ENCODE measurements at places on chromosomes 12 and 14.

GRCh38 chr12:7012024-7012607 lies 6.2 kb downstream of the LPCAT3 start:
- DNase-seq, result no peak

- DNase-seq, result no peak
Measured at GRCh38 chr14:104973135-104973384, 5.1 kb downstream of the AHNAK2 start.

GRCh38 chr14:93395231-93395630 lies 35.5 kb upstream of the UNC79 start:
- DNase-seq, result peak; percentile 5

GRCh38 chr12:114697741-114698565 lies 14.0 kb upstream of the TBX3 start:
- no peak for DNase-seq

DNA sequence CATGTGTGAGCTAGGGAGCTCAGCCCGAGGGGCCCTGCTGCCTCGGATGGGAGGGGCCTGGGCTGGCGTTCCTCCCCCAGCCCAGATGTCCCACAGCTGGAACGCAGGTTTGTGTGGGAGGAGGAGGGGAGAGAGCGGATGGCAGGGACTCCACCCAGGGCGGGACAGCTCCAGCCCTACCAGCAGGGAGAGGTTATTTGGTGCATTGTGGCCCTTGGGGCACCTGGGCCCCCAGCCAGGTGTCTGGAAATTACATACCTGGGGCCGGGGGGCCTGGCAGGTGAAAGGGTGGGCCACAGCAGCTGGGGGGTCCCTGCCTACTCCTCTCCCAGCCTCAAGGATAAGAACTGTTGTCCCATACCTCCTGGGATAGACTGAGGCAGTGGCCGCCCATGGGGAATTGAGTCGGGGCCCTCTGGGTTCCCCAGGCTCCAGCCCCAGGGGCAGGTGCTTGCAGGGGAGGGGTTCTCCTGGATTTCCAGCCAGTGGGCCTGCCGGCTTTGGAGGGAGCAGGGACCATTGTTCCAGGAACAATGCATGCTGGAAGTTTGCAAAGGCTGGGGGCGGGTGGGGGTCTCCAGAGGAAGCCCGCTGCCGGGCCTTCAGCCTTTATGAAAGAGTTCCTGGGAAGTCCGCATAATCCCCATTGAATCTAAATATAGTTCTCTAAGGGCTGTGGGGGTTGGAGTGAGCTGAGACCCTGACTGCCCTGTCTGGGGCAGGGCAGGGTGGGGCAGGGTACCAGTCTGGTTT lies 1.2 kb downstream of the KIF26A start:
- no peak for DNase-seq

DNA sequence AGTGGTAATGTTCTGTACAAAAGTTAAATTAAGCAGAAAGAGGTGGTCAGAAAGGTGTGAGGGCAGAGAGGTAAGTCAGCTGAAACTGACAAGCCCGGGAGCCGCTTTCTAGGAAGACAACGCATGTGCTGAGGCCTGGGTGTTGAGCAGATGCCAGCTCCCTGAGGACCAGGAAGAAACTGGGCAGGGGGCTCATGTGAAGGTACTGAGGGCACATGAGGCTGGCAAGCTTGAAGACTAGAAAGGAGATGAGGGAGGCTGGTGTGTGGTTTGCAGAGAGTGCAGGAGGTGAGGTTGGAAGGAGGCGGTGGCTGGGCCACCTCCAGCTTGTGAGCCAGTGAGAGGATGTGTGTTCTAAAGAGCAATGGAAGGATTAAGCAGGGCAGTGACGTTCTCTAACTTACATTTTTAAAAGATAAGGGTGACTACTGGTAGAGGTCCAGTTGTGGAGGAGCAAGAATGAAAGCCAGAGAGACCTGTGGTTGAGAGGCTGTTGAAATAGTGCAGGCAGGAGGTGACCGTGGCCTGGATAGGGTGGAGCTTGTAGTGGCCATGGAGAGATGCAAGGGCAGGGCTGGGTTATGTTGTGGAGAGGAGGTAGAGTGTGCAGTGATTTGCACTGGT lies 29.1 kb downstream of the ZNF664 start:
- no peak for DNase-seq

GRCh38 chr14:61556455-61556854 lies 138.9 kb upstream of the HIF1A start:
- no peak for DNase-seq

DNA sequence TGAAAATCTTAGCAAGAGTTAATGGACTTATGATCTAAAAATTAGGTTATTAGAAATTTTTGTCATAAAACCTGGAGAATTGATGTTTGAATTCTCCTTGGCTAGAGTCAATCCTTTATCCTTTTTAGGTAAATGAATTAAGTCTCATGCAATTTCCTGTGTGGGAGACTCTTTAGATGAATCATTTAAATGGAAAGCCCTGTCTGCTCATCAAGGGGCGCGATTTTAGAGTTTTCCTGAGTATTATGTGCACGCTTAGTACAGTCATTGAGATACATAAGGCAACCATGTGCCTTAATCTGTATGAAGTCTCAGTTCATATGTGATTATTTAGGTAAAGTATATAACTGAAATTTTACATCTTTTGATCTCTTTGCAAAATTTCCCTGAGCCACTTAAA lies 974.7 kb downstream of the NRXN3 start:
- DNase-seq, result no peak

DNA sequence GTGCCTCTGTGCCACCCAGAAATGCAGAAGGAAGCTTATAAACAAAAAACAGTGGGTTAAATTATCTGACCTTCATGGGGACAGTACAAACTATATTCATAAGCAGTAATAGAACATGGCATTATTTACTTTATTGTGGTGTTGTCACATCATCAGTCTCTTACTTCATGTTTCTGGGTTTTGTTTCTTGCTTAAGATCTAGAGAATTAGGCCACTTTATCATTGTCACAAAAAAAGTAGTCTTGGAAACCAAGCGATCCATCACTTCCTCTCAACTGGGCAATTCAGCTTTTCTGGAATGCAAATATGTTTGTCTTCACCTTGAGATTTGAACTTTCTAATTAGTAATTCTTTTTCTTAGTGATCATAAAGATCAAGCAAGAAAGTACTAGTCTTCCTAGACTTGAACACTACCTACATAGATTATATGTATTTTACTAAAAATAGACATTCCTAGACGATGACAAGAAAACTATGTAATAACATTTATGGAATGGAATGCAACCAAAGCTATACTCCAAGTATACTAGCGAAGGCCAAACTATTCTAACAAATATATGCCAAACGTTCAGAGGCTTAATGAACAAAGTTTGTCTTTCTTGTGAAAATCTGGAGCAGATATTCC lies 363.4 kb downstream of the DAD1 start:
- DNase-seq, result no peak

DNA sequence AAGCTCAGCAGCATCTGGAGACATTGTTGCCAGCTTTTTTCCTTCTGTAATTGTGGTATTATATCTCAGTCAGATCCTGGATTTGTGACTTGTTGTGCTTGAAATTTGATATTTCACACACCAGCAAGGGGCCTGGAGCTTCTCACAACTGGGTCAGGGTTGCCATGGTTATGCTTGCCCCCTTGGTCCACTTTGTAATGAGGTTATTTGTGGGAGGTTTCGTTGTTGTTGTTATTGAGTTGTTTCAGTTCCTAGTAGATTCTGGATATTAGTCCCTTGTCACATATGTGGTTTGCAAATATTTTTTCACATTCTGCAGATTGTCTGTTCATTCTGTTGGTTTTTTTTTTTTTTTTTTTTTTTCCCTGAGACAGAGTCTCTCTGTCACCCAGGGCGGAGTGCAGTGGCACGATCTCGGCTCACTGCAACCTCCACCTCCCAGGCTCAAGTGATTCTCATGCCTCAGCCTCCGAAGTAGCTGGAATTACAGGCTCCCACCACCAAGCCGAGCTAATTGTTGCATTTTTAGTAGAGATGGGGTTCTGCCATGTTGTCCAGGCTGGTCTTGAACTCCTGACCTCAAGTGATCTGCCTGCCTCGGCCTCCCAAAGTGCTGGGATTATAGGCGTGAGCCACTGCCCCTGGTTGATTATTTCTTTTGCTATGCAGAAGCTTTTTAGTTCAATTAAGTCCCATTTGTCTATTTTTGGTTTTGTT lies 80.6 kb upstream of the ETV6 start:
- no peak for DNase-seq

GRCh38 chr14:105087963-105088811 lies 23.0 kb upstream of the GPR132 start:
- no peak for DNase-seq

GRCh38 chr12:51955702-51956101 lies 4.2 kb downstream of the ACVR1B start:
- no peak for DNase-seq

DNA sequence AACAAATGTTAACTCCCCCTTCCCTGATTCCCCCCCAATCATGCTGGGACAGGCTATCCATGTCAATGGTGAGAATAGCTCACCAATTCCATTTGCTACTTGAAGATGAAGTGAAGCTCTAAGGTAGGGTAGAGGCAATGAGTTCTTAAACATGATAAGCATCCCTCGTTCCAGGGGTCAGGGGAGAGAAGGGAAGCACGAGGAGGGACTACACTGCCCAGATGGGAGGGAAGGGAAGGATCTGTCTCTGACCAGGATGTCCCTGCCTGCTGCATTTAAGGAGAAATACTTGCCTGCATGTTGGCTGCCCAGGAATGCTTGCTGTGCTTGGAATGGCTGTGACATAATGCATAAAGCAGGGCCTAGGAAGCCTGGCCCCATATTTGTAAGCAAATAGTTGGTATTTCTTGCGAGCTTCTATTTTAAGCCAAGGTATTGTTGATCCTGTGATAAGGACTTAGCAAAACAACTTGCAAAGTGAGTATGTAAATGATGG lies 155.1 kb downstream of the CEP83 start:
- no peak for DNase-seq

- DNase-seq, result no peak
Measured at GRCh38 chr12:39314547-39314946, 128.4 kb downstream of the KIF21A start.

DNA sequence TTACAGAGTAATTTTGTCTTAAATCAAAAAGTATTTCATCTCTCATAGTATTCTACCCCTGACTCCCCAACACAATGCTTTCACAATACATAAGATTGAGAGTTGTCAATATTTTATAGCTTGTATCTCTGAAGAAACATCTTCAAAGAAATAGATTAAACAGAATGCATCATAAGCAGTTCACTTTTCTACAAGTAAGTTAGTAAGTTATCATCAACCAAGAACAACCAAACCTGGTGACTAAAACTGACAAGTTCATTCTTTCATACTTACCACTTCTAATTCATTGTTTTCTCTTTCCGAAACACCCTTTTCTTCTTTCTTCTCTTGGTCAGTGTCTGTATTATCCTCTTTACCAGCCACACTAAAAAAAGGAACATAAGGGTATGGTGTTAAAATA lies 101.2 kb downstream of the KIF21A start:
- DNase-seq, result no peak

DNA sequence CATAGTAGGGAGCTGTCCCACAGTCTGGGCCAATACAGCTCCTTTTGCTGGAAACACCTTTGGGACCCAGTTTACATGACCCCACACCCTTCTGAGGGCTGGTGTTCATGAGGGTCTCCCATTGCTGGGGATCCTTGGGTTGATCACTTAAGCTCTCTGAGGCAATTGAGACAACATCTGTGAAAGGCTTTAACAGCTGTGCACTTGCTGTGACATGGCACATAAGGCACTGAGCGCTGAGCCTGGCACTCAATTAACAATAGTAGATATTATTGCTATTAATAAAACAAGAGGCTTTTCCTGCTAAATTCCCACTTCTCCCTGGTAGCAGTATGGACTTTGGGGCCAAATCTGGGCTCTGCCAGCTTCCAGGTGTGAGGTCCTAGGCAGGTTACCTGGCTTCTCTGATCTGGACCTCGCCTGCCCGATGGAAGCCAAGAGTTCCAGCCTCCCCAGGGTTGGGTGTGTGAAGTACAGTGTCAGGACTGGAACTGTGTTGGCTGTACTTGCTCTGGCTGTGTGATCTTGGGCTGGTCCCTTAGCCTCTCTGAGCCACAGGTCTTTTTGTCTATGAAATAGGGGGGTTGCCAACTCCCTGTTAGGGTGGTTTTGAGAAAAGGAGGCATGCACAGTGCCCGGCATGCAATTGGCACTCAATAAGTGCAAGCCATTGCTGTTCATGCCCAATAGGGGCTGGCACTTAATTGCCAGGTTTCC lies 3.1 kb downstream of the SH2B3 start:
- no peak for DNase-seq

GRCh38 chr12:107325075-107325608 lies 231.8 kb upstream of the CRY1 start:
- no peak for DNase-seq

DNA sequence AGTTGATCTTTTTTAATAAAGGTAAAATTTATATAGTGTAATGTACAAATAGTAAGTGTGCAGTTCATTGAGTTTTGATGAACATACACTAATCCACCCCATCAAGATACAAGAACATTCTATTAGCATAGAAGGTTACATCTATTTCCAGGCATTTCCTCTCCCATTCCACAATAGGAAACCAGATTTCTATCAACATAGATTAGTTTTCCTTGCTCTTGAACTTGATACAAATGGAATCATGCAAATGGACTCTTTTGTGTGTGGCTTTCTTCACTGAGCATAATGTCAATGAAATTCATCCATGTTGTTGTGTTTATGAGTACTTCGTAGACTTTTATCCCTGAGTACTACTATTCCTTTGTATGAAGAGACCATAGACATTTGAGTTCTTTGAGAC lies 10.8 kb downstream of the STYX start:
- no peak for DNase-seq

DNA sequence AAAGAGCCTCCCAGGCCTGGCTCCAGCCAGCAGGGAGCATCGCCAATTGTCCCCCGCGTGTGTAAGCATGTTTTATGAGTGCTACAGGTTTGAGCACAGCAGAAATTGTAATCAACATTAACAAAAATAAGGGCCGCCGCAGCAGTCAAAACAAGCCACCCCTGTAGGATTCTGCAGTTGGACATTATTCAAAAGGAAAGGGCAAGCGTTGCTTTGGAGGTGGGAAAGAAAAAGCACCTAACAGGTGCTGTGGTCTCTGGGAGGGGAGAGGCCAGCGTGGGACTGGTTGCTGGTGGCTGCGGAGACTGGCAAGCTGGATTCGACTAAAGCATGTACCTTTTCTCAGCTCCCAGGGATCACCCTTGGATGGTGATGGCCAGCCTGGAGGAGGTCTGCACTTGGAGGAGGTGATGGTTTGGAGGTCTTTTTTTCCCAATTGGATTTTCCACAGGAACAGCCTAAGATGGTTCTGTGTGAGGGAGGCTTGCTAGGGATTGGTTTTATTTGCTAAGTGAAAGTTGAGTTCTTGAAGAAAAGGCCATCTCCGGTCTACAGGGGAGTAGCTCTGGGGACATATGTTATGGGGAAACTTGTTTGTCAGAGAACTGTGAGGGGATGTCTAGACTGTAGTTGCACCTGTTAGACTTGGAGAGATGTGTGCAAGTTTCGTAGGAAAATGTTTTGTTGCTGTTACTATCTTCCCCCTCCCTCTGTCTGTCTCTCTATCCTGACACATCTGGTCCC lies 2.0 kb downstream of the DYRK2 start:
- DNase-seq, result no peak

DNA sequence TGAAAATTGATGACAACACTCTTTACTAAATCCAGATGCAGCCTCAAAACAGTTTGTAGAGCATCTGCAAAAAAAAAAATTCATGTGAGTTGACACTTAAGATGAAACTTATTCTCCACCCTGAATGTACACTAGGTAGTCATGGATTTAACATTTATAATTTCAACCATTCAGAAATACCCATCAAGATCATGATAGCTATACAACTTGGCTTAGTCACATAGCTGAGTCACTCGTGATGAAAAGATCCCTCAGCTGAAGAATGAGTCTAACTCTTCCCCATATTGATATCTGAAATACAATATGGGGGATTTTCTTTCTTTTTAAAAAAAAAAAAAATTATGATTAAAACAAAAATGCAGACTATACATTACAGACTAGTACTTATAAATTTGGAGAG lies 104.8 kb upstream of the PLEKHG7 start:
- no peak for DNase-seq

Data from CD4-positive, alpha-beta T cell treated with Interleukin-17A for 1 hour (primary cell).